ENCODE measurements at places on chromosomes 2 and 18. TPM values are rescaled to one million over a fixed set of nuclear protein-coding genes. Genes with fewer than 3 reads are reported as not detected.

- no peaks in the 10 kb centered on the region for H3K27me3 ChIP-seq
- DNase-seq = no peak
- no peak overlapping the region for H3K4me3 ChIP-seq
Observed at GRCh38 chr2:195563857-195564512, 93.0 kb upstream of the SLC39A10 start.

DNA sequence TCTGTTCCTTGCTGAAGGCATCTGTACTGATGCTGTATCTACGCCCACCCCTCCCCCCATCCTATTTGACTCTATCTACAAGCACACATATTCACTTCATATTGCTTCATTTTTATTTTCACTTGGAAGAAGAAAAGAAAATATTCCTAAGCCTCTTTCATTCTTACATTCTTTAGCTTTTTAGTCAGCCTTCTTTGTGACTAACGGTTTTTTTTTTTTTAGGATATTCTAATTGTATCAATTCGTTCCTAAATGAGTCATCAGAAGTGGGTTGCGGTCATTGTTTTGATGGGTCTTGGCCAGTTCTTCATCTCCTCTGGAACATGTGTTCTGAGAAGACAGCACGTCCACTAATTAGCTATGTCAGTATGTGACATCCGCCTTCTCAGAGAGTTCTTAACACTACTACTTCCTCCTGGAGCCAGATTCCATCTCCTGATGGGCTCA, 88.7 kb downstream of the MYO1B start:
- no peaks in the 10 kb centered on the region for H3K27me3 ChIP-seq
- H3K4me3 ChIP-seq = no peak overlapping the region
- peaks cover 16% of the 10 kb centered on the region for H3K36me3 ChIP-seq
- H3K27ac ChIP-seq = no peak overlapping the region

The SEC11C gene
- 71.3 TPM for total RNA-seq

The CSRNP3 gene
- 2.0 TPM for total RNA-seq

- H3K27me3 ChIP-seq = no peaks in the 10 kb centered on the region
- H3K4me3 ChIP-seq = no peak overlapping the region
- DNase-seq = no peak
- no peak overlapping the region for H3K27ac ChIP-seq
- no peaks in the 10 kb centered on the region for H3K4me1 ChIP-seq
- H3K36me3 ChIP-seq = no peaks in the 10 kb centered on the region
Observed at GRCh38 chr18:46458472-46458871, 198.5 kb downstream of the LOXHD1 start.

- no peak overlapping the region for H3K27ac ChIP-seq
- no peaks in the 10 kb centered on the region for H3K27me3 ChIP-seq
- no peak overlapping the region for H3K4me3 ChIP-seq
- H3K4me1 ChIP-seq = no peaks in the 10 kb centered on the region
Observed at GRCh38 chr18:28063271-28063761, 113.6 kb downstream of the CDH2 start.

The IL36RN gene
- not detected for total RNA-seq

GRCh38 chr2:179850188-179850587, 11.2 kb downstream of the ZNF385B start:
- no peaks in the 10 kb centered on the region for H3K36me3 ChIP-seq
- no peaks in the 10 kb centered on the region for H3K4me1 ChIP-seq
- no peak overlapping the region for H3K27ac ChIP-seq

The REG3A gene
- not detected for total RNA-seq

GRCh38 chr18:62327977-62328376, 2.9 kb downstream of the TNFRSF11A start:
- H3K4me3 ChIP-seq = no peak overlapping the region
- peaks cover 20% of the 10 kb centered on the region for H3K27me3 ChIP-seq
- DNase-seq = no peak
- H3K4me1 ChIP-seq = peaks cover 28% of the 10 kb centered on the region

GRCh38 chr18:76592096-76592495, 97.1 kb upstream of the ZNF516 start:
- no peaks in the 10 kb centered on the region for H3K36me3 ChIP-seq
- no peaks in the 10 kb centered on the region for H3K4me1 ChIP-seq
- DNase-seq = no peak
- no peak overlapping the region for H3K27ac ChIP-seq
- H3K4me3 ChIP-seq = no peak overlapping the region

The PDE11A gene
- not detected for total RNA-seq

All from upper lobe of left lung (tissue), 6 donors.